Activated naive CD4-positive, alpha-beta T cell (primary cell): ENCODE measurements at places on chromosomes 1 and 21.

DNA sequence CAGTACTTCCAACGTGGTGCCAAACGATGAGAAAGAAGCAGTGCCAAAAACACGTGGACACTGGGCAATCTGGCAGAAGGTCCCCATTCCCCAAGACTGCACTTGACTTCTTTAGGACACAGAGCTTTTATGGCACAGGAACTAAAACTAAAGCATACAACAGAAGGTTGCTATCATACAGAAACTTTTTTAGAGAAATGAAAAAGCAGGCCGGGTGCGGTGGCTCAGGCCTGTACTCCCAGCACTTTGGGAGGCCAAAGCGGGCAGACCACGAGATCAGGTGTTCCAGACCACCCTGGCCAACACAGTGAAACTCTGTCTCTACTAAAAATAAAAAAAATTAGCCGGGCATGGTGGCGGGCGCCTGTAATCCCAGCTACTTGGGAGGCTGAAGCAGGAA is 43.0 kb downstream of the GNB1 start:
- no peak for DNase-seq

- no peak for DNase-seq
These were observed 171.5 kb downstream of the AJAP1 start for GRCh38 chr1:4825800-4826450.

- no peak for DNase-seq
These were observed 19.1 kb downstream of the ILDR2 start for GRCh38 chr1:166956057-166956850.

GRCh38 chr1:42945164-42945563 is 13.5 kb downstream of the SLC2A1 start:
- DNase-seq, result no peak

GRCh38 chr1:196955926-196956325 is 12.4 kb downstream of the CFHR2 start:
- no peak for DNase-seq

- no peak for DNase-seq
These were observed 51.7 kb downstream of the UMODL1 start for GRCh38 chr21:42122808-42123207.

GRCh38 chr1:37647281-37647680 is 12.6 kb upstream of the RSPO1 start:
- no peak for DNase-seq

DNA sequence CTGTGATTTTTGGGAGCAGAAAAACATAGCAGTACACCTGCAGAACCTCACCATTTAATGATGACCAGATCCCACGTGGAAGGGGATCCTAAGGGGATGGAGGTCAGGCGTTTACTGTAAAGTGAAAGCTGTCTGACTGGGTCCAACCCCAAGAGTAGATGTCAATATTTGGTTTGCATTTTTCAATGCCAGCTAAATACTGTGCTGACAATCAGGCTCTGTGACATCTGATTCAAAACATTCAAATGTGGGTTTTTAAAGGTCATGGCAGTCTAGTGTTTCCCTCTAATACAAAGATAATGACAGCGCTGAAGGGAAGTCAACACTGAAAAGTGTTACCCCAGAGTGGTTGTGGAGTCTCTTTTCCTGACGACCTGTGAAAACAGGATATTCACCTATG is 68.1 kb downstream of the SPAG17 start:
- no peak for DNase-seq

DNA sequence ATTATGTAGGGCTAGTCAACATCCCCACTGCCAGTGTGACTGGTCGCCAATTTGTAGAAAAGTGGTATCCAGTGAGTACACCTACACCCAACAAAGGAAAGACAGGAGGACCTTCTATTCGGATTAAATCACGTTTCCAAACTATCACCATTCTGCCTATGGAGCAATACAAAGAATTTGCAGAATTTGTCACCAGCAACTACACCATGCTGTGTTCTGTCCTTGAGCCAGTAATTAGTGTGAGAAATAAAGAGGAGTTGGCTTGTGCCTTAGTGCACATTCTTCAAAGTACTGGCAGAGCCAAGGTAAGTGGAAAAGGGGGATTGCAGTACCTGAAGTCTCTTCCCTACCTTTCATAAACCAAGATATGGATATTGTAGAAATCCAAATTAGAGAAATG is 53.8 kb downstream of the CLEC20A start:
- no peak for DNase-seq

- no peak for DNase-seq
These were observed 57.4 kb downstream of the B3GALT5 start for GRCh38 chr21:39669976-39670661.

- no peak for DNase-seq
These were observed 76.1 kb upstream of the HOOK1 start for GRCh38 chr1:59738591-59739015.

DNA sequence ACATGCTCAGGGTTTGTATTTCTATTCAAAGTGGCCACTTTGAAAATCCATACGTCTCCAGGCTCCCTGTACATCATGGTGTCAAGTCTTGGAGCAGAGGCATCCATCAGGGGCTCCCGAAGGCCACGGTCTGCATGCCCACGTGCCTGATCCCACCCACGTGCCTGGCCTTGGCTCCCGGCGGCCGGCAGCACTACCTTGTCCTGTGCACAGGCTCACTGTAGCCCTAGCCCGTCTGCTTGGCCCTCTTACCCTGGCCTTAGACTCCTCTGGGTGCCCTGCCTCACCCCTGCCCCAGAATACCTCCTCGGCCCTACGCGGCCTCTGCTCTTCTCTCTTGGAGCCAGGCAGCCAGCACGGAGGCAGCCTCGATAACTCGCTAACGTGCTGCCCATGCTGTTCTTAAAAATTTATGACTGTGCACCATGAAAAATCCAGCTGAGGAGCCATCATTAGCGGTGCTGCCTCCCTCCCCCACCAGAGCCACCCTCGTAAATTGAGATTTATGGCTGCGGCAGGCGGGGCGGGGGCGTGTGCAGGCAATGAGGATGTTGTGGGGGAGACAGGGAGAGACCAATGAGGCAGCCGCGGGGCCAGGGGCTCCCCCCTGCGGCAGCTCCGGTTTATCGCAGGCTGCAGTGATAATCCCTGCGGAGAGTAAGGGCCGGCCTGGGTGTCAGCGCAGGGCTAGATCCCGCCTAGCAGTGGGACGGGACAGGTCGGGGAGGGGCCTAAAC is 24.6 kb downstream of the DMAP1 start:
- peak; percentile 29 for DNase-seq

DNA sequence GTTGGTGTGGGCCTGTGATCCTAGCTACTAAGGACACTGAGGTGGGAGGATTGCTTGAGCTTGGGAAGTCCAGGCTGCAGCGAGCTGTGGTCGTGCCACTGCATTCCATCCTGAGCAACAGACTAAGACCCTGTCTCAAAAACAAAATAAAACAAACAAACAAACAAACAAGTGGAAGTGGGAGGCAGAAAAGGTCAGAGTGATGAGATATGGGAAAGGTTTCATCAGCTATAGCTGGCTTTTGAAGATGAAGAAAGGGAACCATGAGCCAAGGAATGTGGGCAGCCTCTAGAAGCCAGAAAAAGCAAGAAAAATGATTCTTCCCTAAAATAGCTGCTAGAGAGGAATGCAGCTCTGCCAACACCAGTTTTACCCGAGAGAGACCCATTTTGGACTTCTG is 10.6 kb upstream of the NUCKS1 start:
- no peak for DNase-seq

DNA sequence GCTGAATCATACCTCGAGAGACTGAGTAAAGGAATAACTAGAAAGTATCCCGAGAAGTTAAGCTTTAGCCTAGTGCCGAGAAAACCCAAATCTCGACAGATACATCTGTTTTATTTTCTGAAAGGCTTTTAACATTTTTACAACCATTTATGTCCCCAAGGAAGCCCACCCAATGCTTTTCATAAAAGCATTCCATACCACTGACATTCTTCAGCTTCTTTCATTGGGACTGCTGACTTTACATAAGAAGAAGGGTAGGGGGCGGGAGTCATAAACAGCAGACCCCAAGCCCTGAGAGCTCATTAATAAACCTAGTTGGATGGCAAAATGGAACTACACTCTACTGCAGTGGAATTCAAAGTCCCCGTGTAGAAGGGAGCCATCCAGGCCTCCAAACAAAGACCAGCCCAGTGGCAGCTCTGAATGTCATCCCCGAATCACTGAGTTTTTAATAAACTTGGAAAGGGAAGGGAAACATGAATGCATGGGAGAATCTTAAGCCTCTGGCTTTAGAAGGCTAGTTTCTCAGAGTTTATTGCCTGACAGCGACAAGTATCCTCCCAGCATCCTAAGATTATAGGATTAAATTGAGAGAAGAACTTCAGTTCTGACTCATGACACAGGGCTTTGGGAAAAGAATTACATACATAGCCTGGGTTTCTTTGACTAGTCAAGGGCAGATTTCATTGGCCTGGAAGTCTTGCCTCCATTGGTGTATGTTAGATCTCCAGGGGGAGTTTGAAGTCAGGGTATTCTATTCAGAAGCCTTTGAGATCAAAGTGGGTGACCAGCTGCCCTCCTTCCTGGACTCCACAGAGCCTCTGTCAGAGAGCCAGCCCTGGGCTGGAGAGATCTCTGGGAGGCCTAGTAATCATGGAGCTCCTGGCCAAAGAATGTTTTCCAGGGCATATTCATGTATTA is 3.7 kb downstream of the ATF3 start:
- no peak for DNase-seq

DNA sequence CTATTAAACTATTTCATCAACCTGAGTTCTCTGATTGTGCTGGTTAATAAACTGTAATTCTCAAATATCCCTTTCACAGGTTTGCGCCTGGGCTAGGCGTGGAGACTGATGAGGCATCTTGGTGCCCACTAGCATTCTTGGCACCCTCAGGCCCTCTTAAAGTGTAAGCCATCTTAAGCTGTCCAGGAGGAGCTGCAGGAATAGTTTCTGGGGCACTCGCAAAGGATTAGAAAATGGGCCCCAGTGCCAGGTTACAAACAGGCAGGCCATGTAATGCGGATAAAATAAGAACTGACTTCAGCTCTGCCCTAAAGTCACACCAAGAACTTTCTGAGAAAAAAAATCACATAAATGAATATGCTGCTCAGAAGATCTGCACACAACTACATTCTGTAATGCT is 1.1 kb downstream of the CASQ2 start:
- no peak for DNase-seq

- no peak for DNase-seq
These were observed 46.5 kb downstream of the LUZP1 start for GRCh38 chr1:23122023-23122748.

DNA sequence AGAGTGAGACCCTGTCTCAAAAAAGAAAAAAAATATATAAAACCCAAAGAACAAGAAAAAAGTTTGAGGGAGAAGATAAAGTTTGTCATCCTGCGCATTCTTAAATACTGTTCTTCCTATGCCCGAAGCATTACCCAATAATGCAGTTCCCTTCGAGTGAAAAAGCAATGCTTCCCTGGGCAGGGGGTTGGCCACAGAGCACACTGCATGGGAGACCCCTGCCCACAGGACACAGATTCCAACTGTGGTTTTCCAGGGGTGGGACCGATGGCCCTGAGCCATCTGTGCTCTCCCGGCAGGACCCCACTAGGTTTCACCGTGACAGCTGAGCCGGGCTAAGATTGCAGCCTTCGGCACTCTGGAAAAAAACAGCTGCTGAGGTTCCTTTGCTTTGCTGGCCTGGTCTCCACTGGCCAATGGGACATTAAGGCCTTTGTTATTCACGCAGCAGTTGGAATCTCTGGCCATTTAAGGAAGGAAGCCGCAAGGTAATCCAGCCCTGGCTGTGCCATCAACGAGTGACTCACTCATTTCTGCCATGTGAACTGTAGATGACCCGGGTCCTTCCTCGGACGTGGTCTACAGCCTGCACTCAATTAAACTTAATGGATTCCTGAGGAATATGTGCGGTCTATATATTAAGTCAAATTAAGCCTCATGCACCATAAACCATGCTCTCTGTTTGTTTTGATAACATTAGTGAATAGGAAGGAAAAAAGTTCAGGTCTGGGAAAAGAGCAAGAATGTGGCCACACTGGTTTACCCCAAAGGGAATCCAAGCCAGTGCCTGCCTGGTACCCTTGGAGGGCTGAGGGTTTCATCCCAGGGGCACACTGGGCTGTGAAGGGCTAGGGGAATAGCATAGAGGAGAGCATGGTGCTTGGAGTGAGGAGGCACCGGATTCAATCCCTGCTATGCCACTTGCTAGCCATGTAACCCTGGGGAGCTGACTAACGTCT is 163.2 kb downstream of the ZBTB18 start:
- DNase-seq, result no peak

GRCh38 chr1:30733493-30733892 is 10.1 kb upstream of the MATN1 start:
- no peak for DNase-seq

DNA sequence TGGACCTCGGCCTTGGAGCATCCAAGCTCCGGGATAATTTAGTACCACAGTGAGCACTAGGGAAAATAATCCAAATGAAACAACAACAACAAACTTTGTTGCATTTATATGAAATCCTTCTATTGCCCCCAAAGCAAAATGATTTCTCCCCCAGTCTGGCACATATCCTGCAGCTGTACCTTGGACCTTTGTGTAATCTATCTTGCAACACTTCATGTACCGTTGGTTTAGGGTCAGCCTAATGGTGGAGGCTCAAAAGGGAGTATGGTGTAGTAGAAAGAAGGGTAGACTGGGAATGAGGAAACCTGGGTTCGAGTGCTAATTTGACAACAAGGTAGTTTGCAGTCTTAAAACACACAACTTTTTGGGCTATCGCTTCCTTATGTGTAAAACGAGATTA is 12.1 kb downstream of the GREM2 start:
- no peak for DNase-seq

- DNase-seq, result no peak
These were observed at the start of gene FMOD for GRCh38 chr1:203351037-203351625. Gene FMOD (minus strand): TSS chr1:203351122. CDS start chr1:203348270, 2,852 bp downstream.

DNA sequence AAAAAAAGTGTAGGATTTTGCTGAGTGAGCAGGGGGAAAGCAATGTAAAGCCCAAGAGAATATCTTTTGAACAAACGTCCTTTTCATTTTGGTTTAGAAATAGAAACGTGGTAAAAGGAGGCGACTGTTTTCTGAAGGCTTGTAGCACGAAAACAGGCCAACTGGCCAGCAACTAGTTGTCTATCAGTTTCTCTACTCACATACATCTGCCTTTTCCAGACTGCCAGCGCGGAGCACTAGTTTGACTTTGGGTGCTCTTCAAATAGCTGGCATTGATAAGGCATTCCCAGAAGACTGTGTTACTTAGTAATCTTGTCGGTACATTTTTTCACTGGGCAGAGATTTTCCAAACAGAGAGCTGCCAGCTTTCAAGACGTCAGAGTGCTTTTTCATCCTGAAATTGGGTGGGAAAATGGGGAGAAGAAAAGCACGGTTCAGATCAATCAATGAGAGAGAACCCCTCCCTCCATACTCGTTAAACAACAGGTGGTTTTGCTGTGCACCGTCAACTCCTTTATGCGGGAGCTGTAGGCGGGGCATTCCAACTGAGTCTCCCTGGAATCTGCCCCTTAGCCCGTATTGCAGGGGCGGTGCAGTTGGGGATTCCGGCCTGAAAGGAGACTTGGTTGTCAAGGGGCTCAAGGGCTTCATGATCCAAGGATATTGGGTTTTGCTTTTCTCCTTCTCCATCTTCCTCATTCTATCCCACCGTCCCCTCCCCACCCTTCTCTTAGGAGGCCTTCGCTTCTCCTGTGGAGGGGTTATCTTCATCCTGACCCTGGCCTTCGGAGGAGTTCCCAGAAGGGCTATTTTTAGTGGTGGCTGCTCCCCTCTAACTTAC is 884 bp upstream of the LRRC8C start:
- no peak for DNase-seq
